ENCODE measurements at places on chromosomes 6 and 20. TPM values are rescaled to one million over a fixed set of nuclear protein-coding genes. Genes with fewer than 3 reads are reported as not detected.

CCN6 gene
- total RNA-seq = 0.31 TPM

OOEP gene
- total RNA-seq = 0.11 TPM

PHACTR1 gene
- 1.2 TPM for total RNA-seq

ZC2HC1B gene
- not detected for total RNA-seq

LRFN2 gene
- 0.04 TPM for total RNA-seq

LZTS3 gene
- total RNA-seq = 9.4 TPM

All from hair follicular keratinocyte (primary cell).